ENCODE measurements at places on chromosomes 6 and 20. TPM values are rescaled to one million over a fixed set of nuclear protein-coding genes. Genes with fewer than 3 reads are reported as not detected.

Gene CST3
- 114 TPM for total RNA-seq

DNA sequence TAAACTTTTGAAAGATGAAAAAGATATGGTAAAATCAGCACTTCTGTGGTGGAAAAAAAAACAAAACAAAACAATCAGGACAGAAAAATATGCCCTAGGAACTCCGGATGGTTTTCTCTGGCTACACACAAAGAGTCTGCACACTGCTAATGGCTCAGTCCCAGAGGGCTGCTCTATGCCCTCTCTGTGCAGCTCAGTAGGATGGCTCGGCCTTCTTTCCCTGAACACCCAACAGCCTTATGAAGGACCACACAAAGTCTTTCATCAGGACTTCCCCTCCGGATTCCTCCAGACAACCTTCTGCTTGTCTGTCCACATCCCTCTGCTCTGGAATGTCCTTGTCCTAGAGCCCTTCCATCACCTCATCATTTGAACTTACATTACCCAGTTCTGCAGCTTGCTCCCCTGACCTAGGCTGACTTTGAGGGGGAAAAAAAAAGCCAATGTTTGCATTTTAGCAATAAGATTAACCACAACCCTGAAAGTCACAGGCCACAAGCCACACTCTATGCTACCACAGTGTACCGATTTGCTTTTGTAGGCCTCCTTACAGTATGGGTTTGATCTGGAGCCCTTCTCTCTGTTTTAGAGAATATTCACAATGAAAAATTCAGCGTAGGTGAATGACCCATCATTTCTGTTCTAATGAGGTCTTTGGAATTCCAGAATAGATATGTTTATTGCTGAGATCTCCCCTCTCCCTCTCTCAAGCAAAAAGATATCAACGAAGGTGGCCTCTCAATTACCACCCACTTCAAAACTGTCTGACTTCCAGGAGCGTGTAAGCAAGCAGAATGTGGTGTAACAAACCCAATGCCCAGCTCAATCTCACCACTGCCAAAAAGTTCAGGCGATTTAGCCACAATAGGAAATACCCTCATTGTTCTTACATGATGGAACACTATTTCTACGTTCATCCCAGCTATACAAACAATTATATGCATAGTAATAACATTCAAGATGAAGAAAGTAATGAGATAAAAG is 164.0 kb downstream of the GMDS start:
- peak overlapping the region; percentile 17 for H3K4me3 ChIP-seq
- no peaks in the 10 kb centered on the region for H3K27me3 ChIP-seq
- H3K4me1 ChIP-seq: peaks cover 24% of the 10 kb centered on the region
- H3K36me3 ChIP-seq: no peaks in the 10 kb centered on the region

DNA sequence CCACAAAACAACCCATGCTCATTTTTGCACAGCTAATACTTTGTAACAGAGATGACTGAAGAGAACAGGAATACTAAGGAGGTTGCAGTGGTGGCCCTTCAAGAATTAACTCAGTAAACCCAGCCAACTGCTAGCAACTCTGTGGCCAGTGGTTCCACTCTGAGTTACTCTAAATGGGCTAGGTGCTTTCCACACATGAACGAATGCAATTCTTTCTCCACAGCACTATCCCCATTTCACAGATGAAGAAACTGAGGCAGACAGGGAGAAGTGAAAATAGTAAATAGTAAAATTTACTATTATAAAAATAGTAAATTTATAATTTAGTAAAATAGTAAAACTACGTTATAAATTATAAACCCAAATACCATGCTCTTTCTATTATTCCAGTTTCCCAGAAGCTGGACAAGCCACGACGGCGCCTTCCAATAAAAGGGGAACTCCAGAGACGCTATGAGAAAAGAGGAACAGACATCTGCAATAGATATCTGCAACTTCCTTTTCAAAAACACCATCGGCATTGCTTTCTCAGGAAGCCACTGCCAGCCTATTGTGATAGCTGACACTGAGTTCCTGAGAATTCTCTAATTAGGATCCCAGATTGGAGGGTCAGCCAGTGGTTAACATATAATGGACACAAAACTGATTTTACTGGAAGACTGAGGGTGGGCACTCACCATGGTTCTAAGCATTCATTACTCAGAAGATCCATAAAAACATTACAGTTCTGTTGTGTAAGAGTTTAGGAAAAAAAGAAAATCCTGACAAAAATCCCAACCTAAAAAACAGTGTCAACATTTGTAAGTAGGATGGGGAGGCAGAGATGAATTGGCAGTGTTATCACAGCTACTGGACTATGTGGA is 16.2 kb downstream of the FKBP1A start:
- peaks cover 8% of the 10 kb centered on the region for H3K36me3 ChIP-seq
- no peak for DNase-seq
- H3K27me3 ChIP-seq: no peaks in the 10 kb centered on the region
- H3K4me3 ChIP-seq: peak overlapping the region; percentile 57
- H3K27ac ChIP-seq: peak overlapping the region; percentile 85
- peaks cover 35% of the 10 kb centered on the region for H3K4me1 ChIP-seq

Gene DEF6
- 66.3 TPM for total RNA-seq

DNA sequence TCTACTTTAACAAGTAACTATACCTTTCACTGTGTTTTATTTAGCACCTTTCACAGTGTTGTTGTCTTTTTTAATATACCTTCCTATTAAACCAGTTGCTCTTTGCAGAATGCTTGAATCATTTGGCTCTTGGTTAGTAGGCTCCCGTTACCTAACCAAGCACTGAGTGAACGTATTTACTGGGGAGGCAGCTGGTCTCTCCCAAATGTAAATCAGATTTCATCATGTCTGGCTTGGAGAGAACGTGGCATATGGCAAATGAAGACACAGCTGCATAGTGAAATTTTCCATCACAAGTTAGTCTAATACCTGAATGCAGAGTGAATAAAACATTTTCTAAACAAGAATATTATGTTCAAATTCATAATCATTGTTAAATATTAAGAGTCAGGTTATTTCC is 12.4 kb downstream of the HTR1E start:
- no peaks in the 10 kb centered on the region for H3K36me3 ChIP-seq
- H3K4me3 ChIP-seq: no peak overlapping the region
- H3K4me1 ChIP-seq: no peaks in the 10 kb centered on the region
- H3K27me3 ChIP-seq: no peaks in the 10 kb centered on the region

Gene TRERF1
- 19.5 TPM for total RNA-seq

DNA sequence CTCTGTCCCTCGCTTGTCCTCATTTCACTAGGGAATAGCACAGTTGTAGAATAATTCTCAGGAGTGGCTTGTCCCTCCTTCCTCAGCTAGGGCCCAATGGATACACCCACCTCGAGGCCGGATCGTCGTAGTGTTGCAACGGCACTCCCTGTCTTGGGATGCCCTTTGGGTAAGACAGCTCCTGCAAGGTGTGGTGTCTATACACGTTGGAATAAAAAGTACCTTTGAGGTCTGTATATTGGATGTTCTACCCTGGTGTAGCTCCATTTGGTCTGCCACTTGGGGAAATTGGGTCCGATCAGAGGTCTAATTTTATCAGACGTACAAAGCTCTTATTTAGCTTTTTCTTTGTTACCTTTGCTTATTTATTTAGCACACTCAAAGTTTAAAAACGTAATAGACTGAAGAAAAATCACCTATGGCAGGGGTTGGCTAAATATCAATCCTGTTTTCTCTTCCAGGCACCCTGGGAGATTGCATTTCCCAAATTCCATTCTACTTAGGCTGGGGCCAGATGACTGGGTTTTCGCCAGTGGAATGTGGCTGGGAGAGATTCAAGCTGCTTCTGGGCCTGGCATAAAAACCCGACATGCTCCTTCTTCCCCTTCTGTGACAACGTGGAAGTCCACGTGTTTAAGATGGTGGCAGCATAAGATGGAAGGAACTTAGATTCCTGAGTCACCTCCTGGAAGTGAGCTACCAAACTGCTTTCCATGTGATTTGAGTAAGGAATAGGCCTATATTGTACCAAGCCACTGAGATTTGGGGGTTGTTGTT is 82.3 kb upstream of the CD83 start:
- no peaks in the 10 kb centered on the region for H3K27me3 ChIP-seq
- no peak overlapping the region for H3K27ac ChIP-seq
- no peak for DNase-seq
- H3K36me3 ChIP-seq: no peaks in the 10 kb centered on the region
- H3K4me3 ChIP-seq: no peak overlapping the region

DNA sequence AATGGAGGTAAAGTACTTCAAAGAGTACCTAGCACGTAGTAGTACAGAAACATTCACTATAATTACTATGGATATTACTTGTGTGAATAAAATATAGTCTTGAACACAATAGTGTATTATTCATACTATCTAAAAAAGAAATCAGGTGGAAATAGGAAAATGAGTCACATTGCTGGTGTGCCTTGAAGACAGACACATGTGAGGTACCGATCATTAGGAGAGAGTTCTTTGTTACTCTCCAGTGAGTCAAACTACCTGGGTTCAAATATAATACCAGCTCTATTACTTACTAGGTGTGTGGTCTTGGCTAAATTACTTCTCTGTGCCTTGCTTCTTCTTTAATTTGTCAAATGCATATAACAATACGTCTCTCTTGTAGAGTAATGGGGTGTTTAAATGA is 50.8 kb upstream of the BEND6 start:
- no peak for DNase-seq
- no peak overlapping the region for H3K27ac ChIP-seq
- no peaks in the 10 kb centered on the region for H3K4me1 ChIP-seq
- no peak overlapping the region for H3K4me3 ChIP-seq

DNA sequence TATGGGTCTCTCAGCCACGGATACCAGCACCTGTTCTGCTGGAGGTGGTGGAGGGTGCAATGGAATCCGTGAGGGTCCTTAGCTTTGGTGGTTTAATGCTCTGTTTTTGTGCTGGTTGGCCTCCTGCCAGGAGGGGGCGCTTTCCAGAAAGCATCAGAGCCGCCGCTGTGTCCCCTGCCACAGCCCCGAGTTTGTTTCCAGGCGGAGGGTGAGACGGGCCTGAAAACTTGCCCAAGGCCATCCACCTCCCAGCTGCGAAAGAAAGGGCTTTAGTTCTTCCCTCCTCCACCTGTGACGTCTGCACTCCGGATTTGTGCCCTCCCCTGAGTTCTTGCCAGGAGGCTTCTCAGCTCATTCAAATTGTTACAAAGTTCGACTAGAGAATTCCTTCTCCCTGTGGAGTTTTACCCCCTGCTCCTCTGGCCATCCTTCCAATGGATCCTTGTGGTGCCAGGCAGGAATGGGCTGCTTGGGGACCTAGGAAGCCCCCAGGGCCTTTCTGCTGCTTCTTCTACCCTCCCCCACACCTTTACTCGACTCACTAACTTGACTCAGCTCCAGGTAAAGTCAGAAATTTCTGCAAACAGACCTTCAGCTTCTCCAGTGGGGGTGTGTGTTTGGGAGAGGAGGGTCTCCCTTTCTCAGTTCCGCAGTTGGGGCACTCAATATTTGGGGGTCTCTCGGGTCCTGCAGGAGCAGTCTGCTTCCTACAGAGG is 873.7 kb downstream of the KIF16B start:
- no peak overlapping the region for H3K4me3 ChIP-seq
- DNase-seq: no peak
- no peaks in the 10 kb centered on the region for H3K36me3 ChIP-seq
- H3K27me3 ChIP-seq: no peaks in the 10 kb centered on the region
- no peaks in the 10 kb centered on the region for H3K4me1 ChIP-seq

DNA sequence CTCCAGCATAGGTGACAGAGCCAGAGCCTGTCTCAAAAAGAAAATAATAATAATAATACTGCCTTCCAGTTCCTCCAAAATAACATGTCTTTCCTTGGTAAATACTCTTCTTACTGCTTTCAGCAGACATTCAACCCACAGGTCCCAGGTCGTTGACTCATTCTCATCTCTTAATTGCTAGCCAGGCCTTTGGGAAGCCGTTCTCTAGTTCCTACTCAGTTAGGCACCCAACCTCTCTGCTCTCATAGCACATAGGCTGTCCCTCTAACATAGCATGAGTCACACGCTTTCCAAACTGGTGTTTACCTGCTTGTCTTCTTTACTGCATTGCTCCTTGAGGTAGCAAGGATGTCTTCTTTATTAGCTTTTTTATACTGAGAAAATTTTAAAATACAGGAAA is 98.8 kb downstream of the LAMA2 start:
- no peak overlapping the region for H3K27ac ChIP-seq
- no peak for DNase-seq
- H3K36me3 ChIP-seq: no peaks in the 10 kb centered on the region
- no peaks in the 10 kb centered on the region for H3K27me3 ChIP-seq
- no peak overlapping the region for H3K4me3 ChIP-seq

Gene ANKEF1
- total RNA-seq: 1.4 TPM

DNA sequence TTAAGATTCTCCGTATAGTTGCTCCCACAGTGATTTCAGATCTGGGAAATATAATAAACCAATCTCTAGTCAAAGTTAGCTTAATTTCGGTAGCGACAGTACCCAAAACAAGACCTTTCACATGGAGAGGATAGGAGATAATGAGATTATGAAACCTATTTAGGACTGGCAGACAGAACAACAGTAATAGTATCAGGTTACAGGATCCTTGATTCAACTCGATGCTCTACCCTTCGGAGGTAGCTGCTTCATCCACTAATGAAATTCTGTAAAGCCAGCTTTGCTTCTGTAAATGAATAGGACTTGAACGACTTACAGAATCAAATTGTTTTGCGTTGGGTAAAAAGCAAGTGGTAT is 534 bp upstream of the AKIRIN2 start:
- no peak for DNase-seq
- peak overlapping the region; percentile 69 for H3K4me3 ChIP-seq
- H3K36me3 ChIP-seq: no peaks in the 10 kb centered on the region

GRCh38 chr6:150184850-150185731 is 42.2 kb downstream of the PPP1R14C start:
- H3K36me3 ChIP-seq: no peaks in the 10 kb centered on the region
- no peak overlapping the region for H3K27ac ChIP-seq
- peak; percentile 13 for DNase-seq
- H3K4me1 ChIP-seq: 0 out of 2 replicates have a peak, but pooled peaks cover 3% of the 10 kb centered on the region

DNA sequence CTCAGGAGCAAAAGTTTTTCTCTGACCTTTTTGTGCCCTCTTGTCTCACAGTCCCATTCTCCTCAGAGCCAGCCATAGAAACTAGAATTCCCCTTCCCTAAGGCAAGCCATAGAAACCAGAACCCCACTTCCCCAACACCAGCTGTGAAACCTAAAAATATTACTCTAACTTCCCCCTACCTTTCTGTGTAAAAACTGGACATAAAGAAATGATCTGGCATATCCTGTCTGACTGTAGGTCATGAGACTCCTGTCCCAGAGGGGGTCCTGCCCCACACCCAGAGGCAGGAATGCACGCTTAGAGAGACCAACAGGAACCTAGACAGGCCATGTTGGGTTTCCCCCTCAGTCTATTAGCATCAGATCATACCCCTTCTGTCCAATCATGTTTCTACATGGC is 140.6 kb upstream of the SLC22A16 start:
- H3K36me3 ChIP-seq: peaks cover 7% of the 10 kb centered on the region
- no peak overlapping the region for H3K4me3 ChIP-seq

Gene TMEM217
- total RNA-seq: 1.9 TPM

- no peaks in the 10 kb centered on the region for H3K27me3 ChIP-seq
- DNase-seq: no peak
- H3K27ac ChIP-seq: no peak overlapping the region
- H3K36me3 ChIP-seq: no peaks in the 10 kb centered on the region
Measured at GRCh38 chr6:40343877-40344565, 243.1 kb downstream of the LRFN2 start.

Gene TRIM27
- 55.6 TPM for total RNA-seq

Data from GM12878 (cell line).